ENCODE measurements at places on chromosomes 12 and 14.

GRCh38 chr12:6532927-6533652 is 1.2 kb upstream of the GAPDH start:
- DNase-seq, result peak; percentile 78

- no peak for DNase-seq
These were observed 30.7 kb downstream of the TESC start for GRCh38 chr12:117068492-117068891.

GRCh38 chr14:31864937-31865855 is 211.9 kb upstream of the ARHGAP5 start:
- DNase-seq, result no peak

DNA sequence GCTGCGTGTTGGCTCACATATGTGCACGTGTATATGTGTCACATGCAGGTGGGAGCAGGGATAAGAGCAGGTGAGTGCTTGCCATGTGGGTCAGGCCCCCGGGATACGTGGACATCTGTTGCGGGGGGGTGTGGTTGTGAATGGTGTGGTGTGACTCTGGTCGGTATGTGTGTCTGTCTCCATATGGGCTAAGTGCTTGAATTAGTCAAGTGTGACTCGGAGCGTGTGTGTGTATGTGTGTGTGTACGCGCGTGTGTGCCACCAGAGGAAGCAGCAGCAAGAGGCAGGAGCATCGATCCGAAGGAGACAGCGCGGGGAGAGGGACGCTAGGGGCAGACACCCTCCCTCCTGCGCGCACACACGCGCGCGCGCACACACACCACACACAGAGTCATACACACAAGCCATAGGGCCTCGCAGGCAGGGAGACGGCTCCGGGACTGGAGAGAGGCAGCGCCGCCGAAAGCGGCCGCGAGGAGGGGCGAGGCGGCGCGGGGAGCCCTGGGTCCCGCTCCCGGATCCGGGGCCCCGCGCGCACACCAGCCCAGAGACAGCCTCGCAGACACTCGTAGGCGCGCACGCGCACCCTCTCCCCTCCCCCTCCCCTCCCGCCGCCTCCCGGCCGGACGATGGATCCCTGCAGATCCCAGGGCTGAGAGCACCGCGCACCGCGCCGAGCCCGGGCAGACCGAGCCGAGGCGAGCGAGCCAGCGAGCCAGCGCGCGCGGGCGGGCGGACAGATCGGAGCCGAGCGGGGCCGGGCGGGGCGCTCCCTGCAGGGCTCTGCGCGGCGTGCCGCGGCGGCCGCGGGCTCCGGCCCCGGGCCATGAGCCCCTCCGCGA is at the start of gene ASIC1:
TSS of gene ASIC1 (plus strand) at position 597 of the 842 bp plus-strand sequence. CDS start 1,171 bp downstream, outside the sequence.
- DNase-seq, result no peak

DNA sequence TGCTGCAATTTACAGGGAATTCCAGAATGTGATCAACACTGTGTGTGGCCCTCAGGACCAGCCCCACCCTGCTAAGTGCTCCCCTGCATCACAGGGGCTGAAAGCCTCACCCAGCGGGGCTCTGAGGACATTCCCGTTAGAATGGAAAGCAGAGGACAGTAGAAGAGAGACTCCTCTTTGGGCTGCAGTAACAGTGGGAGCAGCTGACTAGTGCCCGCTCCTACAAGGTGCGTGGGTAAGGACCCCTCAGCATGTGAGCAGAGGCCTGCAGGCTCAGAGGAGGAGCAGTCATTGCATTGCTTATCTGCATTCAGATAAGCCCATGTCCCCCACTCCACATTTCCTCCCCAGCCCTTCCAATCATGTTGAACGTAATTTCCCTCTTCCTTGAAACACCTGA is 120.1 kb downstream of the ITPR2 start:
- DNase-seq, result no peak

DNA sequence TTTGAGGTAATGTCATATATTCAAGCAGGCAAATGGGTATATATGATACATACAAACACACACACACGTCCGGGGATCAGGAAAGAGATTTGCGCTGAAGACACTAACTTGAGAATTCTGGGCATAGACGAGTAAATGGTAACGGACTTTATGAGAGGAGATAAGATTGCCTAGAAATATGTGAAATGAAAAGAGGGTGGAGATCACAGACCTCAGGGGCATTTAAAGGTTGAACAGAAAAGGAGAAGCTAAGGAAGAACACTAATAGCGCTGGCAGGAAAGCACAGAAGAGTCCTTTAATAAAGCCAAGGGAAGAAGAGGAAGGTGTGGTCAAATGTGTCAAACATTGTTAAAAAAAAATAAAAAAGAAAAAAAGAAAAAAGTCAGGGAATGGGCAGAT is 13.1 kb downstream of the CRY1 start:
- no peak for DNase-seq

DNA sequence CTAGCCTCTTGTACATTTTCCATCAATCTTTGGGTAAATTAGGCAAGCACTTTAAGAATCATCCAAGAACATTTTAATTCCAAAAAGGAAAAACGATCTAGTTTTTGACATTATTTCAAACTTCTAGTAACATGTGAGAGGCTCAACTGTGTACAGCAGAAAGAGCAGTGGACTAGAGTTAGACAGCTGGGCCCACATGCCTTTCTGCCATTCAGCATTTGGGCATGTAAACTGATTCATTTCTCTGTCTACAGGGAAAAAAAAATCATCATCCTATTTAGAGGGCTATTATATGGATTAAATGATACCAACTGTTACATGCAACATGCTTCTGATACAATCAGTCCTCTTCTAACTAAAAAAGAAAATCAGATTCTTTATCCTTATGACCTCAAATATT is 17.7 kb downstream of the ATP2B1 start:
- no peak for DNase-seq

GRCh38 chr14:50943943-50944646 is at the start of gene PYGL:
PYGL (minus strand) TSS chr14:50944483; CDS start chr14:50944403, 80 bp downstream.
- peak; percentile 68 for DNase-seq

GRCh38 chr14:103518422-103519042 is 4.1 kb downstream of the CKB start:
- peak; percentile 44 for DNase-seq

GRCh38 chr14:34069854-34070582 is 119.1 kb upstream of the EGLN3 start:
- no peak for DNase-seq

GRCh38 chr14:91005716-91006115 is 54.7 kb downstream of the RPS6KA5 start:
- no peak for DNase-seq

DNA sequence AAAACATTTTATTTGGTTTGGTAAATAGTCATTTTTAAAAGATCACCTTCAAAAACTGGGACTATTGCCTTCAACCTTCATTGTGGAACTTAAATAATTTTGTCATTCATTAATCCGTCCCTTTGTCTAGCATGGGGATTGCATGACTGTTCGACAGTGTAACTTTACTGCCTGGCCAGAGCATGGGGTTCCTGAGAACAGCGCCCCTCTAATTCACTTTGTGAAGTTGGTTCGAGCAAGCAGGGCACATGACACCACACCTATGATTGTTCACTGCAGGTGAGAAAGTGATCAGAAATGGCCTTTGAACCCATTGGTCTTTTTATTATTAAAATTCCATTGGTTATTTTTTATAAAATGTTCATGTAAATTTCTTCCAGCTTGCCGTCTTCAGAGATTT is 37.2 kb upstream of the MYF6 start:
- no peak for DNase-seq

- DNase-seq, result no peak
These were observed 62.3 kb downstream of the CEP83 start for GRCh38 chr12:94397401-94397800.

DNA sequence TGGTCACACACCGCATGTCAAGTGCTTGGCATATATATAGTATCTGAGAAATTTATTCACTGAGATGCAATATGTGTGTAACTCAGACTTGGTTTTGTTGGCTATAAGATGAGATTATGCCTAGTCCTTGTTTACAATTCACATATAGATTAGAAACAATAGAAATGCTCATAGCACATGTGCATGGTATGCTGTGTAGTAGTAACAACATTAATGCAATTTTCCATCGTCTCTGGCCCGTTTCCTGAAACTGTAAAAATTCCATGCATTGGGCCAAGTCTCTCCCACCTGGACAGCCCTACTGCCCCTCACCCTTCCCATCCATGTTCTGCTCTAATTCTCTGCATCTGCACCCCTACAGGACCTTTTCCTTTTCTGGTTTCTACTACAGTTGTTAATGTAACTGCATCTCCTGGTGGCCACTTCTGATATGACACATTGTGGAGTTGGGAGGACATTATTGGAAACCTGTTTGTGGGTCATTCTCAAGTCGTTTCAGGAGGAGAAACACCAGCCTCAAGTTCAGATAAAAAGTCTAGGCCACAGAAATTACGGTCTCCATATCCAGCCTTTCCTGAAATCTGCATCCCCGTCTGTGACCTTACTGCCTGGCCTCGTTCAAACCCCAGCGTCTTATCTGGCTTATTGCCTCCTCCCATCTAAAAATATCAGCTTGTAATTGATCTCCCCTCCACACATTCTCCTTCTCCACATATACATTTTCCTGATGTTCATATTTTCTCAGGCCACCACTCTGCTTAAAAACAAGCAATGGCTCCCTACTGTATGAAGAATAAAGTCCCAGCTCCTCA is 37.5 kb downstream of the EMP1 start:
- peak; percentile 29 for DNase-seq

- DNase-seq, result no peak
These were observed 1002.5 kb downstream of the BCL11B start for GRCh38 chr14:98269533-98269932.

GRCh38 chr12:111443586-111443985 is 37.9 kb downstream of the SH2B3 start:
- no peak for DNase-seq

GRCh38 chr14:92595267-92595666 is 81.7 kb downstream of the RIN3 start:
- no peak for DNase-seq

GRCh38 chr12:86216591-86216990 is 39.6 kb downstream of the MGAT4C start:
- DNase-seq, result no peak

DNA sequence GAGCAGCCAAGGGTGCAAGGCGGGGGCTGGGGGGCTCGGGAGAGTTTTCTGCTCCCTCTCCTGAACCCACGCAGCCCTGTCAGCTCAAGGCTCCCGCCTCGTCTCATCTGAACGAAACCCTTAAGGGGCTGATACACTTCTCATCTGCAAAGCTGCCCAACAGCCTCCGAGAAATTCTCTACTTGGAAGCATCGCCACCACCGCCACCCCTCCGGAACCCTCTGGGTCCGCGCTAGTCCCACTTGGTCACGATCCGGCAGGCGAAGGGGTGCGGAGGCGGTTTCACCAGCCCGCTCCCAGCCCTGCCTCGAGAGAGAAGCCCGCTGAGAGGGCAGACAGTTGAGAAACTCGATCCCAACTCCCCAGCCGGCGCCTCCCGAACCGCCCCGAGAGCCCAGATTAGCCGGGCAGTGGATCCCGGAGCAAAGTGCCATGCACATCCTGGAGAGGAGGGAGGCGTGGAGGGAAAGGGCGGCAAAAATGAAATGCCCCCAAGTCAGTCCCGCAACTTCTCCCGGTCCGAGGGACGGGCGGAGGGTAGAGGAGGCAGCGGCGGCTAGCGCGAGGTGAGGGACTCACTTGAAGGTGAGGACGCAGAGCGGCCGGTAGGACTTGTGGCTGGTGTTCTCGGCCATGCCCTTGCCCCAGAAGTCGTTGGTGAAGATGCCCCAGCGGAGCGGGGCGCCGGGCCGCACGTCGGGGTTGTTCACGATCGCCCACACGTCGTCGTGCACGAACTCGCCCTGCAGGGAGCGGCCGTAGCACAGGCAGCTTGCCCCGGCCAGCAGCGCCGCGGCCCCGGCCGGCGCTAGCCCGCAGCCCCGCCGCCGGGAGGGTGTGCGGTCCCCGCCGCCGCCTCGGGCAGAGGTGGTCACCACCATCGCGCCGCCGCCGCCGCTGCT is 620 bp downstream of the TMTC1 start:
- DNase-seq, result peak; percentile 55

GRCh38 chr12:22689876-22690275 is 64.9 kb downstream of the ETNK1 start:
- no peak for DNase-seq

GRCh38 chr12:125824276-125824675 is 759.0 kb downstream of the AACS start:
- DNase-seq, result no peak

DNA sequence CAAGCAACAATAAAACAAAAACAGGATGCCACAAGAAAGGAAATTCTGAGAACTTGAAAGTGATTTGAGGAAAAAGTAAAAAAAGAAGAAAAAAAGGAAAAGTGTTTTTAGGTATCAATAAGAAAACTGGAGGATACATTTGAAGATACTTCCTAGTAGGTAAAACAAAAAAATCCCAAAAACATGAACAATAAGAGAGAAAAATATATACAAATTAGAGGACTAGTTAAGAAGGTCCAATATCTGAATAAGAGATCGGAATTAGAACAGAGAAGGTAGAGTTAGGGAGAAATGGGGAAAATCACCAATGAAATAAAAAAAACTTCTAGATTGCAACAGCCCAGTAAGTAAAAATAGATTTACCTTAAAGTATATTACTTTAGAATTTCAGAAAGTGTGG is 8.8 kb downstream of the DEPDC4 start:
- no peak for DNase-seq

DNA sequence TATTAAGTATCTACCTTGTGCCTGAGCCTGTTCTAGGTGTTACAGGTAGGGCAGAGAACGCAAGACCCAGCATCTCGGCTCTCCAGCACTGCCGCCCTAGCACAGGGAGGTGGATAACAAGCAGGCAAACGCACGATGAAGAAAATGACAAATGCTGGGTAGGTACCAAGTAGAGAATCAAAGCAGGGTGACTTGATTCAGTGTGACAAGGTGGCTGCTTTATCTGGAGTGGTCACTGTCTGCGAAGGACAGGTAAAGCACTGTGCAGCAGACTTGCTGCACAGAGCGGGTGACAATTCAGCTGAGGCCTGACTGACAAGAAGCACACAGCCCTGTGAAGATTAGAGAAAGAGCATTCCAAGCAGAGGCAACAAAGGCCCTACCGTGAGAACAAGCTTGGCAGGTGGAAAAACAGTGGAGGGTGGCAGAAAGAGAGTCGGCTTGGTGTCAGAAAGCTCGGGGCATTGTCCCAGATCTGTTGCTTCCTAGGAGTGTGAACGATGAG is 12.9 kb downstream of the PRKCH start:
- no peak for DNase-seq
